ENCODE measurements at places on chromosomes 5 and 9.

GRCh38 chr5:180127682-180128670, 56.4 kb upstream of the RNF130 start:
- no peak for DNase-seq

- DNase-seq = no peak
Observed at GRCh38 chr5:6342689-6343315, 35.5 kb downstream of the MED10 start.

DNA sequence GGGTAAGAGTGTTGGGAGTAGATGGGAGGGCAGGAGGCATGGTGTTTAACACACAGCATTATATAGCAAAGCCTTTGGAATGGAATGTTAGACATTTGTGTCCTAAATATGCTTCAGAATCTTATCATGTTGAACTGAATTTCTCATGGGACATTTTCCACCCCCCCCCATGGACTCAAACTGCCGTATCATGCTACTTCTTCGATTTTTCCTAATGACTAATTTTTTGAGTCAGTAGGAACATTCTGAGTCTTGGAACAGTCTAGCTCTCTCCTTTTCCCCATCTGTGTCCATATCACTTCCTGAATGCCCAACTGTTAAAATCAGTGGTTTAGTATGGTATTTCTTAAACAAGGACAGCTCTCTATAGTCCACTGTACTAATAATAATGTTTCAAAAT, 380.6 kb downstream of the TLE4 start:
- no peak for DNase-seq

GRCh38 chr9:85978496-85978895, 37.5 kb downstream of the NAA35 start:
- DNase-seq = no peak

DNA sequence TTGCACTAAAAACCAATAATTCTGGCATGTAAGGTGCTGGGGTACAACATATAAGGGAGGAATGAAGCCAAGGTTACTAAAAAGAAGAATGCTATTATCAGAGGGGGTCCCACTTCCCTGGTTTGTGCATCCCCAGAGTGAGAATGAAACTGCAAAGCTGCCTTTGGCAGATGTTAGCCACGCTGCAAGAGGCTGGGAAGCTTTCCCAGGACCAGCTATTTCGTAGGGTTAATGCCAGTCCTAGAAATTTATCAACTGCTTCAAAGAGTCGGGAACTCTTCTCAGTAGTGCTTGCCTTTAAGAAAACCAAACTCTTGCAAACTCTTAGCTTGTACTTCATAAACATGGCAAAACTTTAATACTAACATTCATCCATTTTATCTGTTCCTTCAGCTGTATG, 87.5 kb upstream of the NR5A1 start:
- no peak for DNase-seq

GRCh38 chr5:38029397-38030065, 189.7 kb upstream of the GDNF start:
- DNase-seq = no peak

DNA sequence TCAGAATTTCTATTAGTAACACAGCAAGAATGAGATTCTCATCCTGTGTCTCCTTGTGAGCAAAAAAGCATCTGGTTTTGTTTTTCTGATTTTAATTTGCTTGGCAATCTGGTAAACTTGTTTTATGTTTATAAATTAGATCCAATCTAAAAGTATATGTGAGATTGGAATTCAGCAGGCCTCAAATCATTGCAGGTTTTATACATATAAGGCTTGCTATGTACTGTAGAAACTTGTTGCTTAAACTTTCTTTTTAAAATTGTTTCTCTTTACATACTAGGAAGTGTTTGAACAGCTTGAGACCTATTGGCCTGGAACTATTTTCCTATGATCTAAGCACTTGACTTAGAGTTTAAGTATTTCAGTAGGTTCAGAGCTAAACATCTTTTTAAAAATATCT, 1037.8 kb downstream of the NR2F1-AS1 start:
- DNase-seq = no peak

- DNase-seq = no peak
Observed at GRCh38 chr5:153938191-153938842, 100.4 kb downstream of the FAM114A2 start.

Measured in hypothalamus (tissue), 51 donors.